ENCODE measurements at places on chromosomes 12 and 14.

- no peak for DNase-seq
Observed at GRCh38 chr12:24020397-24021163, 71.1 kb upstream of the SOX5 start.

DNA sequence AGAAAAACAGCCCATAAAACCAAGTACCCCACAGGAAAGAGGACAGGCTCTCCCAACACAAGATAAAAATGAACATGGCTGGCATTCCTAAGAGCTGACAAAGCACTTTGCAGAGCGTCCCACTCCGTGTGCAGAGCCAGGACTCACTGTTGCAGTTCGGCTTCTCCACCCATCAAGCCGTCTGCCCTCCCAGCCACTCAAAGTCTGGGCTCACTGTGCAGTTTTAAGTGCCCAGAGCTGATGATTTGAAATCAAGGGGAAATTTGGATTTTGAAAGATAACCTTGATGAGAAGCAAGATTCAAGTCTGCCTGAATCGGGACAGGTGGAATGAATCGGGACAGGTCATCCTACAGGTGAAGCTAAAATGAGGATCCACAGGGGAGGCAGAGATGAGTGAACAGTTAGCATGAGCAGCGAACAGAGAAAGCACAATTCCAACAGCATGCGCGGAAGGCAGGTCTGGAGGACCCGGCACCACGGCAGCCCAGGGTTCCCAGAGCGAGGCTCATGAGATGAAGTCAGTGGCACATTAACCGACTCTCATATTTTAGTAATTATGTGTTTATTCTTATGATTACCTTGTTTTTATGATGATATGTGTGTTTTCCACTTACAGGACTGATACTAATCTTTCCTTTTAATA, 39.8 kb upstream of the GPR68 start:
- DNase-seq: no peak

DNA sequence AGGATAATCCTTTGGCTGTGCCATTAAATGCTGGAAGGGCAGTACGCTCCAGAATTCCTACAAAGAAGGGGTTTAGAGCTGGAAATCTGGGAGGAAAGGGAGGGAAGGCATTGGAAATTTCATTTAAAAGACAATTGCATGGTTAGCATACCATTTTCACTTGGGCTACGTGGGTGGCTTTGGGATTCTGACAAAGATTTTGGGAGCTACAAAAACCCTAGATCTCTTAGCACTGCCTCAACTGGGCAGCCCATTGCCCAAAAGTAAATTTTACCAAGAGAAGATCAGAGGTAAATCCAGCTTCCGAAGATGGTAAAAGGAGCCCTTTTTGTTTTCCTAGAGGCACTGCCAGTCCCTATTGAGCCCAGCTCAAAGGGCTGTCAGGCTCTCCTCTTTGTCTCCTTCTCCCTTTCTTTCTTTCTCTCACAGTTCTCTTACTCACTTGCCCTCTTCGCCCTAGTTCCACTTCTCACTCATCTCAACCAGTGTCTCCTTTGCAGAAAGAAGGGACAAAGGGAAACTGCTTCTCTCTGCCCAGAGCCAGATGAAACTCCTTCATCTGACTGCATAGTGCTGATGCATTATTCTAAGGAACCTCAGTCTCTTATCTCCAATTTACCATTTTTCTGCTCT, 125.4 kb upstream of the PLEKHA5 start:
- no peak for DNase-seq

GRCh38 chr12:68100241-68100640, 59.3 kb downstream of the IFNG start:
- no peak for DNase-seq

- no peak for DNase-seq
Observed at GRCh38 chr12:60101715-60102114, 505.9 kb downstream of the SLC16A7 start.

- DNase-seq: no peak
Observed at GRCh38 chr12:76006028-76006925, 25.3 kb downstream of the PHLDA1 start.

DNA sequence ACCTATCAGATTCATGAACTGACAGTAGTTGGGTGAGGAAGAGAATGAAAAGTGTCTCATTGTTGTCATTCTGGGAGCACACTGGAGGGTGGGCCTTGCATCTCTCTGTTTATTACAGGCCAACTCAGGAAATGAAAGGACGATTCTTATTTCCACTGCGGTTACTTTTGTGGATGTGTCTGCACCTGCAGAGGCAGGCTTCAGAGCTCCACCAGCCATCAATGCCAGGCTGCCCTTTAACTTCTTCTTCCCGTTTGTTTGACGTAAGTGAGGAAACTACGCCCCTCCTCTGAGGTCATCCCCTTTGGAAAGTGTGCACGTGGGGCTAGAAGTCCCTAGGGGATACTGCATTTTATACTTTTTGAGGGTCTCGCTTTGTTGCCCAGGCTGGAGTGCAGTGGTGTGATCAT, 33.7 kb downstream of the TCTN1 start:
- DNase-seq: peak; percentile 77

GRCh38 chr14:55762595-55763232, 182.7 kb downstream of the KTN1 start:
- DNase-seq: no peak

DNA sequence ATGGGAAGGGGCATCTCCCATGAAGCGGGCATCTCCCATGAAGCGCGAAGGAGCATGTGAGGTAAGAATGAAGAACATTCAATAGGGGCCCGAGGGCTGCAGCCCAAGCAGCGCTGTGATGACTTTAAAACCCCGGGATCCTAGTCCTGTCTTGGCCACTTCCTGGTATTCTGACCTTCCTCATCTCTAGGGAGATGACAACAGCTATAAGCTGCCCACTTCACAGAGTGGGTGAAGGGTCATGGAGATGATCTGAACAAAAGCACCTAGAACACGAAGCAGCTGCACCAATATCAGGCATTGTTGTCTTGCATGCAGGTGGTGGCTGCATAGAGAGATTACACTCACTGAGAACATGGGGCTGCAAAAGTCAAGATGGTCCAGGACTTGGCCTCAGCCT, 64.5 kb downstream of the SPTB start:
- no peak for DNase-seq

- DNase-seq: no peak
Observed at GRCh38 chr14:37566811-37567371, 28.2 kb downstream of the FOXA1 start.

DNA sequence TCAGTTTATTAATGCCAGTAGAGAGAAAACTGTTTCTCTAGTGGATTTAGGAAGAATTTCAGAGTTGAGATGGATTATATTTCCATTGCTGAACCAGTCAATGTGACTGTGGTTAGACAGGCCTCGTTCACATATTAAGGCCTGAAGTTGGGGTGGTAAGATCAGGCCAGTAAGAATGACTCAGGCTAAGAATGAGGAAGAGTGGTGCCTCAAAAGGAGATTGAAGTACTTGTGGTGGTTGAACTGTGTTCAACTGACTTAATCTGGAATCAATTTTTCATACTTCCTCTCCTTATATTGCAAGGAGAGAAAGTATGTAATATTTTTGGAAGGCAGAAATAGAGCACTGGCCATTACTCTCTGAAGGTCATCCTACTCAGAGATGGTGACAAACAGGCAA, 37.8 kb upstream of the ATF7IP start:
- peak; percentile 74 for DNase-seq

- no peak for DNase-seq
Observed at GRCh38 chr12:15752785-15753184, 36.4 kb downstream of the EPS8 start.

DNA sequence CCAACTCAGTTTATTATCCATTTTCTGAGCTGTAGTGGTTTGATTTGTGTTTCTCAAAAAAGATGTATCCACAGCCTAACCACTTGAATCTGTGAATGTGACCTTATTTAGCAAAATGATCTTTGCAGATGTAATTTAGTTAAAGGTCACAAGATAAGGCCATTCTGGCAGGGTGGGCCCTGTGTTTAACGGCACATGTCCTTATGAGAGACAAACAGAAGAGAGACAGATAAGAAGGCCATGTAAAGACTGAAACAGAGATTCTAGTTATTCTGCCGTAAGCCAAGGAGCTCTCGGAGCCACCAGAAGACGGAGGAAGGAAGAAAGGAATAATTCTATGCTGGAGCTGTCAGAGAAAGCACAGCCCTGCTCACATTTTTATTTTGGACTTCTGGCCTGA, 374.2 kb downstream of the PRKD1 start:
- no peak for DNase-seq

DNA sequence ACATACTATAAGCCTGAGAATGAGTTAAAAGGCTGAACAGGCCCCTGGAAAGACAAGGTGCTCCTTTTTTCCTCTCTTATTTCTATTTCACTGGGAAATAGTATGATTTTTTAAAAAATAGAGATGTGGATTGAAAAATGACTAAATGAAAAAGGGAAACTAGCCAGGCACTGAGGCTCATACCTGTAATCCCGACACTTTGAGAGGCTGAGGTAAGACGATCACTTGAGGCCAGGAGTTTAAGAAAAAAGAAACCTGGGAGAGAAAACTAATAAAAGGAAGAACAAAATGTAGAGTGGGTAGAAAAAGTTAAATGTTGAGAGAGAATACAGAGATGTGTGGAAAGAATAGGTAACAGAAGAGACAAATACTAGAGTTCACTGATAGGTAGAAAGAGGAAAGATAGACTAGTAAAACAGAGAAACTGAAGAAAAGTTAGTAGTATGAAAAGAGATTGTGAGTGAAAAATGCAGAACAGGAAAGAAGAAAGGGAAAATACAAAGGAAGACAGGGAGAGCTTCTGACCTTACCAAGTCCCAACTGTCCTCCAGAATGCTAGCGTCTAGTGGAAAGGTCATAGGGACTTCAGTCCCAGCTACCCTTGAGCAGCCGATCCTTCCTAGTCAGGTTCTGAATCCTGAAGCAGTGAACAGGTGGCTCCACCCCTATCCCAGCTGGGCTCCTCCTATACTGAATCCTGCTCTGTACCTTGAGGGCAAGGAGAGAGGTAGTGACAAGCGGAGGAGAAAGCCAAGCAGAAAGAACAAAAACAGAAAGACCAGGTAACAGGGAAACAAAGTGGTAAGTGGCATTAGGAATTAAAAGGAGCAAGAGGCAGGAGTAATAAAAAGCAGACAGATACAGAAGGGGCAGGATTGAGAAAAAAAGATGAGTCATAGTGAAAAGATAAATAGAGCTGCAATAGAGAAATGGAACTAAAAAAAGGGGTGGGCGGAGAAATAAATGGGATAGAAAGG, 7.3 kb downstream of the TMEM116 start:
- DNase-seq: no peak

DNA sequence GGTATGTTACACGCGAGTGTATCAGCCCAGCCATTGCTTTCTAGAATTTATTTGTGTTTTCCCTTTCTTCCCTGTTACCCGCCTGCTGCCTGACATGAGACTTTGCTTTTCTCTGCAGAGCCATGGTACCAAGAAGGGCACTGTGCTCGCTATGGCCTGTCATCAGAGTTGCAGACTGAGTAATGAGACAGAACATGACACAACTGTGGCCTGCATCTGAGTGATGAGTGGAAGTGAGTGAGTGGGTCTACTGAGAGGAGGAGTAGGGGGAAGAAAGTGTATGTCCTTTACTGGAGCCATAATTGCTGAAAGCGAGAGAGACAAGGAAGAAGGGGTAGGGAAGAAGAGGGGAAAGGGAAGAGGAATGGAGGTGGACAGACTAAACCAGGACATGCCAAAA, 2.9 kb downstream of the RILPL1 start:
- DNase-seq: no peak

- DNase-seq: no peak
Observed at GRCh38 chr12:110745542-110746284, 3.0 kb upstream of the PPP1CC start.

DNA sequence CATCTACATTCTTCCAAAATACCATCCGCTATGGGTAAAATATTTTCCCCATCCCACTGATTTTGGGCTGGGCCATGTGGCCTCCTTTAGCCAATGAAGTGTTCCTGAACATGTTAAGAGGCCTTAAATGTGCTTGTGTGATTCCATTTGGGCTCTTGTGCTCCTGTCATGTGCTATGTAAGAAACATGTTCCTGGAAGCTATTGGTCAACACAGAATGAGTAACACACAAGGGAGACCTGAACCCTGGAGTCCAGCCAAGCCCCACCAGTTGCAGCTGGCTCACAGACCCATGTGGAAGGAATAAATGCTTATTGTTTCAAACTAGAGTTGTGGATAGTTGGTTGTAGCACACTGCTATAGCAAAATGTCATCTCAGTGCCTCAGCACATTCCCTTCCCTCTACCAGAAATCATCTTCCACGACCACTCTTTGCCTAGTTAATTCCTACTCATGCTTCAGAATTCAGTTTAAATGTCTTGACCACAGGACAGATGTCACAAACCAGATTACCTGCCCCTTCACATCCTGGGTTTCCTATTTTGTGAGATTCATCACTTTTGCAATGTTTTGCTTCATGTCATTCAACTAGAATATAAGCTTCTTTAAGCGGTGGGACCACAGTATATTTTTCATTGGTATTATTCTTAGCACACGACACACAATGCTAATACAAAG, 217.3 kb upstream of the EEA1 start:
- no peak for DNase-seq

DNA sequence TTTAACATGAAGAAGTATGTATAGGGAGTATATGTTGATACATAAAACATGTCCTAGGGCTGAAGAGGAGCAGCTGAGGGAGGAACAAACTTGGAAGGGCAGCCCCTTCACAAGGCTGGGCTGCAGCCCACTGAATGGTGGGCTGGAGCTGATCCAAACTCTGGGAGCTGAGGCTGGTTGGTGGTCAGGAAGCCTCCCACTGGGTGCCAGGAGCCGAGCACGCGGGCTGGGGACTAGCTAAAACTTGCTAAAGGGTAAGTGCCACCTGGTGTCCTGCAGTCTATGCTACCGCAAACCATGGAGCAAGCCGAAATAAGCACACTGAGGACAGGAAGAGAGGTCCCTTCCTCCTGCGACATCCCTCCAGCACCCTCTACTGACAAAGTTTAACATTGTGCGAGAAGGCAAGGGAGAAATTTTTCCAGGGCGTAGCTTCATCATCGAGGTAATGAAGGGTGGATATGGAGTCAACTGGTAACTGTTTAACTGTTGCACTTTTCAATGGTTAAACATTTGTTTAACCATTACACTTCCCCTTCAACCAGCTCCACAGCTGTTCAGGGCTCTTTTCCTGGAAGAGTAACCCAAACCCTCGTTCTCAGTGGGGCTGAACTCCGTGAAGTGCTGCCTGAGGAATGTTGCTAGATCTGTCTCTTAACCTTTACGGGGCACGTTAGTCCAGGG, 42.2 kb downstream of the EGLN3 start:
- no peak for DNase-seq

GRCh38 chr12:113744802-113745395, 221.2 kb downstream of the RBM19 start:
- no peak for DNase-seq
